Stimulated activated CD4-positive, alpha-beta T cell treated with anti-CD3 and anti-CD28 coated beads, Interleukin-15, amount 100 ng/mL, for 1 hour (primary cell): ENCODE measurements at places on chromosomes 12 and 14.

DNA sequence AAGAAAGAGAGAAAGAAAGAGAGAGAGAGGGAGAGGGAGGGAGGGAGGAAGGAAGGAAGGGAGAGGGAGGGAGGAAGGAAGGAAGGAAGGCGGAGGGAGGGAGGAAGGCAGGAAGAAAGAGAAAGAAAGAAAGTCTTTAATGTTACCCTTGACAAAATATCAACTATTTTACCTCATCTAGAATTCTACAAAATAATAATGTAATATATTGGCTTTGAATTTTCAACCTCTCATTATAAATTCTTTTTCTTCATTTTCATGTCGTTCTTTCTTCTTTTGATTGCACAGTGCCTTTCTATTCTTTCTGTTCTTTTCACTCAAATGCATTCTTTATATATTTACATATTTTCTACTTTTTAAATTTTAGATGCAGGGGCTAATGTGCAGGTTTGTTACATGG lies 59.5 kb upstream of the GARIN2 start:
- DNase-seq: no peak

- no peak for DNase-seq
These were observed 238.4 kb upstream of the CCDC196 start for GRCh38 chr14:66247662-66248193.

GRCh38 chr12:108611884-108612415 lies 14.1 kb upstream of the TMEM119 start:
- peak; percentile 7 for DNase-seq

GRCh38 chr12:71134405-71134804 lies 23.4 kb downstream of the TSPAN8 start:
- DNase-seq: no peak

GRCh38 chr12:94500831-94501567 lies 41.3 kb upstream of the CEP83 start:
- DNase-seq: no peak

DNA sequence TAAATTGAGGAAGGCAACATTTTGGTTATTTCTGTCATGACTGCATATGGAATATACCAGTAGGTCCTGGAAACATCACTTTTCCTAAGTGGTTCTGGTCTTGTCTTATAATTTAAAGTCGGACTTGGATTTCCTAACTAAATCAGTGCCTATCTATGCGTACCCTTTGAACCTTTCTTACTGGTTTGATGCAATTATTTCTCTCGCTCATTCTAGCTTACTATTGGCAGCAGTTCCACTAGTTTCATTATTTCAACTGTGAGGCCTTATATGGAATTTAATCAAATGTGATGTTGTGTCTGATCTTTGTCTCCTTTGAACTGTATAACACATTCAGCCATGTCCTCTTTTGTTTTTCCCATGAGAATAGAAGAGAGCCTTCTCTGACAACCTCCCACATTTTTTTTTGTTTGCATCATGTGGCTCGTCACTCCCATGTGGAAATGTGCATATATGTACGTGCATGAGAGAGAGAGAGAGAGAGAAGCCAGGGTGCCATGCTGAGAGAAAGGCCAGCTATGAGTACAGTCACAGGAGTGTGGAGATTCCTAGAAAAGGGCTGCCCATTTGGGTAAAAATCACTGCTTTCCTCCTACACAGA lies 48.0 kb downstream of the AKAP6 start:
- DNase-seq: no peak

GRCh38 chr12:74317078-74317601 lies 220.5 kb upstream of the ATXN7L3B start:
- no peak for DNase-seq

- no peak for DNase-seq
These were observed 59.8 kb downstream of the MARK3 start for GRCh38 chr14:103444837-103445524.

GRCh38 chr12:103586132-103586531 lies 941 bp upstream of the STAB2 start:
- DNase-seq: no peak

- DNase-seq: no peak
These were observed 1.0 kb downstream of the CLBA1 start for GRCh38 chr14:104986487-104987164.

GRCh38 chr12:56146492-56147460 lies 5.6 kb upstream of the MYL6B start:
- DNase-seq: no peak

DNA sequence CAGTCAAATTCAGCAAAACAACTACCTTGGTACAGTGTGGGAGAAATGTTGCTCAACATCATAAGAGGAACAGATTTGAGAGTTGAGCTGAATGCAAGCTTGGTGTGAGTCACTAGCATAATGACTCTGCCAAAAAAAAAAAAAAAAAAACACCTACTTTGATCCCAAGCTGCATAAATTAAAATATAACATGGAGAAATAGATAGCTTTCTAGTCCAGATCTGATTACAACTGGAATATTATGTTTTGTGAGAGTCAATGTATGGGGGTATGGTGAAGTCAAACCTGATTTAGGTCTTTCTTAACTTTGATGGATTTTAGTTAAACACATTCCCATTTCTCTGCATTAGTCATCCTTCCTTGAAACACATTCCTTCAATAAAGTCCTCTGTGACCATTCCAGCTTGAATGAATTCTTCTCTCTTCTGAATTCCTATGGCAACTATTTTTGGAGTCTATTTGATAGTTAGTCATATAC lies 188.1 kb downstream of the SLC5A8 start:
- DNase-seq: no peak

DNA sequence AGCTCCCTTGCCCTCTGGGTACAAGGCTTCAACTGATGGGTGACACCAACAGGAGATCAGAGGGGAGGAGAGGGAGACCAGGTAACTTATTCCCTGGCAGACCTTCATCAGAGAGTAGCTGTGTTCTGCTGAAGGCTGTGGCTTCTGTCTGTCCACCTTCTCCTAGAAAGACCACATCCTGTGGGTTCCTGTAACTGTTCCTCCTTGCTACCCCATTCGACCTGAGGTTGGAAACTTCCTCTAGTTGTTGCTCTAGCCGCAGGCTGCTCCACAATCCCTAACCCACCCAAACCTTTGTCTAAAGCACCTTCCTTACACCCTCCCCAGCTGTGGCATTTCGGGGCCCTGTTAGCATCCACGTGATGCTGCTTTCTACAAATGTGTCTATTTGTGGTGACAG lies 454.2 kb downstream of the DPF3 start:
- DNase-seq: no peak

DNA sequence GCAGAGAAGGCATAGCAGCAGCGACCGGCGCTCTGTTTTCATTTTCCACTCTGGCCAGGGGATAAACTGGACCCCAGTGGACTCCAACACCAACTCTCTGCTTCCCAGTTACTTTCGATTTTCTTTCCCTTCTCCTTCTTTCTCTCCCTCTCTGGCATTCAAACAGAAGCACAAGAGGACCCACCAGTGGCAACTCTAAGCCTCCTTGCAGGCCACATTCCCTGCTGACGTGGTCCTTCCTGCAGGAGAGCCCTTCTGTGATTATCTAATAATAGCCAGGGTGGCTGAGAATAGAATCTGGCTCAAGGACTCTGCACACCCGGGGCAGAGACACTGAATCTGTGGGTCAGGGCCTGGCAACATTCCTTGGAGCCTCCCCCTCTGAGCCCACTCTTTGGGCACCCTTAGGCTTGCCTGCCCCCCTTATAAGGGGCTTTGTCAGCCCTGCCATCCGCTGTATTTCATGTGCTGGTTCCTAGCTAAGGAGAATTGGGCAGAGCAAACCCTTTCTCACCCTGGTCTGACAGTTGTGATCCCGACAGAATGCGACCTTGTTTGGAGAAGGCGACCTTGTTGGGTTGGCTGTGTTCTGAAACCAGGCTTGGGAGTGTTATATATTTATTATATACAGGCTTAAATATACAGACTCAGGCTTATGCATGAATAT lies 8.2 kb upstream of the HOXC6 start:
- no peak for DNase-seq

- DNase-seq: no peak
These were observed 89.8 kb downstream of the RERG start for GRCh38 chr12:15131431-15131830.

DNA sequence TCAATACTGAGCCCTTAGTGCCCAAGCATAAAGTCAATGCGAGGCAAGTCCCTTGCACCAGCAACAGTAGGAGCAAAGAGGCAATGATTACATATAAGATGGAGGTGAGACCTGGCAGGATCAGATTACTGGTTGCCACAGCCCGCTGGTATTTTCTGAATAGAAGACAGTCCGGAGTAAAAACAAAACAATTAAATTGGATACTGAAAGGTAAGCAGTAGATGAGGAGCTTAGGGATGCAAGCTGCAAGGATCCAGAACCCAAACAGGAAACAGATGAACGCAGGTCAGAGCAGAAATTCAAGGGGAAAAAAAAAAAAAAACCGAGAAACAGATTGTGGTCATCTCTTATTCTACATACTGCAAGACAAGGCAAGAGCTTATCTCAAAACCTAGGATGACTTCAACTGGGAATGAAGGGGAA lies 119.6 kb downstream of the MED13L start:
- DNase-seq: no peak

DNA sequence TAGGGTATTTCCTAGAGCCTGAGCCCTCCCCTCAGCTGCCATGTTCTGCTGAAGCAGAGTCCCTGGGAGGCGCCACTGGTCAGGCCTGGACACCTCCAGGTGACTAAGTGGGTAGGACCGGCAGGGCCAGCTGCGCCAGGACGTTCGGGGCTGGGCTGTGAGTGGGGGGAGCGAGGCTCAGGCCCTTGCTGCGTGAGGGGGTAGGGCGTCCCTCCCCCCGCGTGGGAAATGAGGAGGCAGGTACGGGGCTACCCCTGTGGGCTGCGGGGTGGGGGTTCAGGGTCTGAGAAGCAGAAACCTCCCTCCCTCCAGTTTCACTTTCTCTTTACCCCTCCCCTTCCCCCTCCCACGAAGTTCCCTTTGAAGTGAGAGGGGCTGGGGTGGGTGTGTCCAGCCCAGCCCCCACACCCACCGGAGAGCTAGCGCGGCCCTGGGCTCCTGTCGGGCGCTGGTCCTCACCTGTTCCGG lies 22.1 kb upstream of the KIF26A start:
- no peak for DNase-seq

- no peak for DNase-seq
These were observed 1.1 kb downstream of the CD63 start for GRCh38 chr12:55727643-55728185.

DNA sequence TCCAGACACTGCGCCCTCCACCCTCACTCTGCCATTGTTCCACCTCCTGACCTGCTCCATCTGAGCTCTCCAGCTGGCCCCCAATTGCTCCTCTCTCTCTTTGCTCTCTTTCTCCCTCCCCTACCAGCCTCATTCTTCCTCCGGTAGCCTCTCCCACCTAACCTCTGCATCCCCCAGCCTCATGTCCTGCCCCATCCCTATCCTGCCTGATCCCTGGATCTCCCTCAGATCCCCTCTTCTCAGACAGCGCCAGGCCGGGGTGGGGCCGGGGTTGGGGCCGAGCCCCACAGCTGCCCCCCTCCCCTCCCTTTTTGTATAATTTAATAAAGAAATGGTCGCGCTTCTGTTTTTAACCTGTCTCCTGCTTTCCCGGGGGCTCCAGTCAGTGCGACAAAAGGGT lies 1.7 kb upstream of the LAG3 start:
- DNase-seq: no peak

- DNase-seq: no peak
These were observed 16.1 kb upstream of the TAS2R42 start for GRCh38 chr12:11202811-11203210.

GRCh38 chr12:89976866-89977265 lies 268.2 kb upstream of the ATP2B1 start:
- no peak for DNase-seq

DNA sequence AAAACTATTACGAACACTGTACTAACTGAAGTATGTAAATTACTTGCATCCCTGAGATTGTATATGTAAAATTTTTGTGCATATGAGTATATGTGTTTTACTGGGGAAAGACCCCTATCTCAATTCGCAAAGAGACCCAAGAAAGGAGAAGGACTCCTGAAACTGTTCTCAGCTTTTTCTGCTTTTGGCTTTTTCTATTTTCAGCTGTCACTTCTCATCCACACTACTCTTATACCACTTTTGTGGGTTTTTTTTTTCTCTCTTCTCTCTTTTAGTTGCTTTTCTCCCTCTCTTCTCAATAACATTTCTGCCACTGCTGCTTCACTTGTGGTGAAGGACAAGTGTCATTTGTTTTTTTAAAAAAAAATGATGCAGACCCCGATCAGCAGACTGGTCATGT lies 39.8 kb downstream of the NIN start:
- DNase-seq: no peak

GRCh38 chr12:96187956-96188355 lies 6.2 kb upstream of the ELK3 start:
- DNase-seq: no peak

DNA sequence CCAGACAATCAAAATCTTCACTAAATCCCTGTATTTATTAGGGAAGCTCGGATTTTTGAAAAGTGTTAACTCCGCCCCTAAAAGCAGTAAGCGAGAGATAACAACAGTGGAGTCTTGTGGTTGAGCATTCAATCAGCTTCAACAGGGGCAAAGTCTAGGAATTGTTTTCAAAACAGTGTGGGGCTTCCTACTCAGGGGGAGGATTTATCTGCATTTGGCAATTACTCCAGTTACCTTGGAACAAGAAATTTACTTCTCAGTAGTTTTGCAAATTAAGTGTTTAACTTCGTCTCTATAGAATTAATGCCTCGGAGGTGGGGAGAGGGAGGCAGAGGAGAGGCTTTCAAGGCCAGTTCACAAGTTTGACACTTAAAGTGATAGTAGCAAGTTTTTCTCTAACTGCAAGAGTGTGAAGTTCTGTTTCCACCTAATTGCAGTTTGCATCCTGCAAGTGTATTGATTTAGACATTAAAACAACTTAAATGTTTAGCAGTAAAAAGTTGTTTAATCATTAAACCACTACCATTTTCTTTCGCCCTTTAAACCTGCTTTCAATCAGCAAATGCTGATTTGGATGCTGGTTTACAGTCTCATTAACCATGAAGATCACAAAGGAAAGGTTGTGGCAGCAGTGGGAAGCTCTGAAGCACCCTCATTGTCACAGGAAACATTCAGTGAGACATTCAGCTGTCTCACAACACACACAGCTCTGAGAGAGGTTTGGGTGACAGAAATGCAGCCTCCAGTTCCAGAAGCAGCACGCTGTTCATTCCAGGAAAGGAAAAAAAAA lies 102.0 kb downstream of the HMGA2 start:
- DNase-seq: no peak

DNA sequence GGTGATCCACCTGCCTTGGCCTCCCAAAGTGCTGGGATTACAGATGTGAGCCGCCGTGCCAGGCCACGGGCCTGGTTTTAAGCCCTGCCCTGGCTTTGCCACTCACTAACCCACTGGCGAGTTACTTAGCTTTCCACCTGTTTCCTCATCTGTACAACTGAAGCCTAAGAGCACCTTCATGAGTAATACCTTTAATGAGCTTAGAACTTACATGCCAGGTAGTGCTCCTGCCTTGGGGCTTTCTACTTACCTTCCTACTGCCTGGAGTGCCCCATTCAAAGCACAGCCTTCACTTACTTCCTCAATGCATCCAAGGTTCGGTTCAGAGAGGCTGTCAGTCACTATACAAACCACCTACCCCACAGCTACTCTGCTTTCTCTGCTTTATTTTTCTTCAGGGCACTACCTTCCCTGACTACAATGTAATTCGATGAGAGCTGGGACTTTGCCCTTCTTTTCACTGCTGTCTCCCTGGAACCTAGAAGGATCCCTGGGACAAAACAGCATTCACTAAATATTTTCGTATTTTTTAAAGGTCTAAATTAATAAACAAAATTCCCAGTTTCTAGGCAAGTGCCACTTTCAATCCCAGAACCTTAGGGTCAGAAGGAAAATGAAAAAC lies 13.8 kb downstream of the ZCCHC8 start:
- no peak for DNase-seq
